Fibroblast of villous mesenchyme (primary cell): ENCODE measurements at places on chromosomes 12 and 14. TPM values are rescaled to one million over a fixed set of nuclear protein-coding genes. Genes with fewer than 3 reads are reported as not detected.

The FAR2 gene
- total RNA-seq, result 5.6 and 8.7 TPM in 2 replicates

- no peak for DNase-seq
Measured at GRCh38 chr12:109919456-109919855, 19.4 kb downstream of the TCHP start.

The FAM186B gene
- total RNA-seq, result under 0.01 TPM in 2 replicates

DNA sequence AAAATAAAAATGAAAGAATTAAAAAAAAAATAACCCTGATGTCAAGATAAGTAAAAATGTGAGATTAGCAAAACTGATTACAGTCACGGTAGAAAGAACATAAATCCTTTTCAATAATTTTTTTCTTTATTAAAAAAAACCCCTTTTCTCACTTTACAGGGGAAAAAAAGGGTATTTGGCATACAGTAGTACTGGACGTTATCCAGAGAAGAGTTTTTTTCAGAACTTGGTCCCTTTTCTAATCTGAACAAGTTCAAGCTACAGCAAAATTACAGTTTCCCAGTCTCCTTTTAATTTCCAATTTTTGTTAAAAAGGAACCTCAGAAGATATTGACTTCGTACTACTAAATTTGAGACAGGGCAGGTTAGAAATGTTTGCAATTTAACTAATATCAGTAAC lies 134.7 kb upstream of the DCN start:
- peak; percentile 17 for DNase-seq

DNA sequence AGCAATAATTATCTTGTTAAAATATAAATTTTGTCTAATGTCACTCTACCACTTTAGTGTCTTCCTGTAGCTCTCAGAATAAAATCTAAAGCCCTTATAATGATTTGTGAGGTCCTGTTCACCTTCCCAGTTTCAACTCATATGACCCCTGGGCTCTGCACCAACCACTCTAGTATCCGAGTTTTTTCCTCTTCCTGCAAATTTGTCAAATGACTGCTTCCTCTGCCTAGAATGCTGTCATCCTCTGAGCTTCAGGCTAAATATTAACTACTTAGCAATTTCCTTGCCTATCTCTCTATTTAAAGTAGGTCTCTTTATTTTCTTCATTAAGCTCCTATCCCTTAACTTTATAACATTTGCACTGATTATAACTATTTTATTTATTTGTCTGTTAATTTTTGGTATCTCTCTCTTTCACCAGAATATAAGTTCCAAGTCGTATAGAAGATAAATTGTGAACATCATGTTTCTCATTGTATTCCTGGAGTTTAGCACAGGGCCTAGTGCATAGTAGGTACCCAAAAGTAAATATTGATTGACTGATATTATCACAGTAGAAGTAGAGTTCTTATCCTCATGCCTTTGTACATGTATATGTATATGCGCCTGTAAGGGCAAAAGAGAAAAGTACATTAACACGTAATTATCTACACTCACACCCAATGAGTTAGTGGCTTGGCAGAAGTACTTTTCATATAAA lies 196.0 kb downstream of the BCAT1 start:
- no peak for DNase-seq
